Prostate gland (tissue), 2 donors: ENCODE measurements at places on chromosomes 13 and 19.

GRCh38 chr19:35383536-35383935 lies 12.7 kb downstream of the GPR42 start:
- DNase-seq: no peak

DNA sequence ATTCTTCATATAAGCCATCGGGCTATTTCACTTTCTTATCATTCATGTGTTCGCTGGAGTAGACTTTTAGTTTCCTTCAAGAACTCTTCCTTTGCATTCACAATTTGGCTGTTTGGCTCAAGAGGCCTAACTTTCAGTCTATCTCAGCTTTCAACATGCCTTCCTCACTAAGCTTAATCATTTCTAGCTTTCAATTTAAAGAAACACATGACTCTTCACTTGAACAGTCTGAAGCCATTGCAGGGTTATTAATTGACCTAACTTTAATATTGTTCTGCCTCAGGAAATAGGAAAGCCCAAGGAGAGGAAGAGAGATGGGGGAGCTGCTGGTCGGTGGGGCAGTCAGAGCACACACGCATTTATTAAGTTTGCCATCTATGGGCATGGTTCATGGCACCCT lies 158.1 kb downstream of the SUCLA2 start:
- DNase-seq: no peak

DNA sequence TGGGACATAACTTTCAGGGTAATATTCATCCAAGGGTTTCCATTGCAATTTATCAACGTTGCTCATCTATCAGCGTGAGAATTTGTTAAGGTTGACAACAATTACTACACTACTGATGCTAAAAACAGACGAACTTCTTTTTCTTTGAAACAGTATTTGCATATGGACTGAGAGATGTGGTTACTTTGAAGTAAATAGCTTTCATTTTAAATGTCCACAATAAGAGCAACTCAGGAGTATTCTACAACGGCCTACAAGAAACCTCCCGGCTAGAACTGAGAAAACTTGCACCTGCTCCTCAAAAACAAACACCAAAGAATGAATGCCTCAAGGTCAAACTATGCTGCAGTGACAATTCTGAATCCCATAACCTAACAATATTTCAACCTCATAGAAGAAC lies 238.4 kb downstream of the IRS2 start:
- DNase-seq: no peak

DNA sequence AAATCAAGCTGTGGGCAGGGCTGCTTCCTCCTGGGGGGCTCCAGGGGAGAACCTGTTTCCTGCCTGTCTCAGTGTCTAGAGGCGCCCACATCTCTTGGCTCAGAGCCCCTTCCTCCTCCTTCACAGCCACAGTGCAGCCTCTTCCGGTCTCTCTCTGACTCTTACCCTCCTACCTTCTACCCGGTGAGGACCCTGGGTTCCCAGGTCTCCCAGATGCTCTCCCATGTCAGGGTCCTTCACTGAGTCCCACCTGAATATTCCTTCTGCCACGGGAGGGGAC lies 153.1 kb downstream of the KDM4B start:
- DNase-seq: no peak

GRCh38 chr13:97875911-97876310 lies 77.6 kb upstream of the IPO5 start:
- DNase-seq: no peak

DNA sequence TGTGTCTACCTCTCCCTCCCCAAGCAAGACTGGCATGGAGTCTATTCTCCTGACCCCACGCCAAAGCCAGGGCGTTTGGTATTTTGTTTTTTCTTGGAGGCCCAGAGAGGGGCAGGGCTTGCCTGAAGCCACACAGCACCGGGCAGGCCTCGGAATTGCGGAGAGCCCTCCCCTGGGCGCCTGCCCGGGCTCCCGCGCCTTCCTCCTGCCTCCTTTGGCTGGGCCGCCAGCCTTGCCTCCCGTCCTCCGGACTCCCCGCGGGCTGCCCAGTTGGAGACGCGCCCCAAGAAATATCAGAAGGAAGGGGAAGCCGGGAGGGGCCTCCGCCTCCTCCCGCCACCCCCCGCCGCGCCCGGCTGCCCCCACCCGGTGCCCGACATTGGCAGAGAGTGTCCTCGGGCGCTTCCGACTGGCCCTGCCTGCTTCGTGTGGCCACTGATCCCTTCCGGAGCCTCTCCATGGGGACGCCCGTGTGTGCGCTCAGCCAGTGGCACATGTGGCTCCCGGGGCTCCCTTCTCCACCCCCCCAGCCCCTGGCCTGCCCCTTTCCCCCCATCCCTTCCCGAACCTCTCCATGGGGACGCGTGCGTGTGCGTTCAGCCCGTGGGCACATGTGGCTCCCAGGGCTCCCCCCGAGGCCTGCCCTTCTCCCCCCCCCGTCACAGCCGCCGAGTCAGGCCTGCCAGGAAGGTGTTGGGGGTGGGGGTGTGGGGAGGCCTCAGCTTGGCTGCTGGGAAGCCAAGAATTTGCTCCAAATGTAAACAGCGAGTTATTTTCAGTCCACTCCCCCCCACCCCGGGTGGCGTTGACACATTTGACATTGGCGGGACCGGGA lies 37.3 kb downstream of the NFIC start:
- DNase-seq: peak; percentile 88

DNA sequence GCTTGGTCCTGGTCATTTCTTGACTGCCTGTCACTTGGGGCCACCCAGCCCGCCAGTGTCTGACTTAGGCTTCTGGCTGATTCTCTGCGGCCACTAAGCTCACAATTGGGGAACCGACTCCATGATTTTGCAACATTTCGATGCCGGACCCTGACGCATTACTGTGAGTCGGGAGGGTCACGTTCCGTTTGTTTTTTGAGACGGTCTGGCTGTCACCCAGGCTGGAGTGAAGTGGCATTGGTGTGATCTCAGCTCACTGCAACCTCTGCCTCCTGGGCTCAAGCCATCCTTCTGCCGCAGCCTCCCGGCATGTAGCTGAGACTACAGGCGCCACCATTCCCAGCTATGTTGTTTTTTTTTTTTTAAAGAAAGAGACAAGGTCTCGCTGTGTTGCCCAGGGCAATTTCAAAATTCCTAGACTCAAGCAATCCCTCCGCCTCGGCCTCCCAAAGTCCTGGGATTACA lies 3.2 kb upstream of the ADAT3 start:
- no peak for DNase-seq

- no peak for DNase-seq
Observed at GRCh38 chr19:51480590-51480989, 2.3 kb downstream of the CEACAM18 start.

GRCh38 chr13:104984296-104984818 lies 1551.1 kb downstream of the EFNB2 start:
- no peak for DNase-seq

- no peak for DNase-seq
Observed at GRCh38 chr13:66559093-66559492, 671.0 kb downstream of the PCDH9 start.

- DNase-seq: no peak
Observed at GRCh38 chr13:100128373-100128772, 39.5 kb downstream of the PCCA start.

- no peak for DNase-seq
Observed at GRCh38 chr19:30046522-30046921, 104.5 kb downstream of the URI1 start.

- DNase-seq: no peak
Observed at GRCh38 chr19:33554821-33555220, 33.2 kb upstream of the PEPD start.

DNA sequence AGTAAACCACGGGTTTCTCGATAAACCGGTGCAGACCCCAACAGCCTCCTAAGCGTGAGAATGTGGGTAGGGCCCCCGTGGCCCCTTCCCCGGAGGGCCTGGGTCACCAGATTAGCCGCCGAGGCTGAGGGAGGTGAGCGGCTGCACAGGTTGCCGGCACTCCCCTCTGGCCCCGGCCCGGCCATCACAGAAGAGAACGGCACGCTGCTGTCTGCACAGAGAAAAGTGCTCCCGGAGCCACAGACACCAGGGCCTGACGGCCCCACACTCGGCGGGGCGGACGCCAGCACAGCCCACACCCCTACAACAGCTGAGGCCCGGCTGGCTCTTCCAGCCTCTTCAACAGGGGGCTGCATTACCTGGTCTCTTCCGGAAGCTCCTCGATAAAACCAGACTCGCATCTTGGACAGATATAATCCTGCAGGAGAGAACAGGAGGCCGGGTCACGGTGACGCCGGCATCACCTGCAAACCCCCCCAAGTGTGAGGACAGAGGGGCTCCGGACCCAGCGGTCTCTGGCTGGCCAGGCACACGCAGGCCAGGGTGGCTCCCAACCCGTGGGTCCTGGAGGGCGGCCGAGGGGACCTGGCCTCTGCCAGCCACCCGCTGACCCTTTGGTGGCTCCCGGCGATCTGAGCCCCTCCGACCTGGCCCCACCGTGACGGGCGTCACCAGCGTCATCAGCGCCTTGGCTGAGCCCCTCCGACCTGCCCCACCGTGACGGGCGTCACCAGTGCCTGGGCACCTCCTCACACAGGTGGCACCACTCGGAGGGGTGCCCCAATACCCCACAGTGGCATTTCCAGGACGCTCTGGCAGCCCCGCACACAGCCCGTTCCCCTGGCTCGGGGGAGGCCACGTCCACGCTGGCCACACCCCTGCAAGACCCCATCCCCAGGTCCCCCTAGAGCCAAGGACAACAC lies 10.3 kb downstream of the RNF126 start:
- DNase-seq: no peak

DNA sequence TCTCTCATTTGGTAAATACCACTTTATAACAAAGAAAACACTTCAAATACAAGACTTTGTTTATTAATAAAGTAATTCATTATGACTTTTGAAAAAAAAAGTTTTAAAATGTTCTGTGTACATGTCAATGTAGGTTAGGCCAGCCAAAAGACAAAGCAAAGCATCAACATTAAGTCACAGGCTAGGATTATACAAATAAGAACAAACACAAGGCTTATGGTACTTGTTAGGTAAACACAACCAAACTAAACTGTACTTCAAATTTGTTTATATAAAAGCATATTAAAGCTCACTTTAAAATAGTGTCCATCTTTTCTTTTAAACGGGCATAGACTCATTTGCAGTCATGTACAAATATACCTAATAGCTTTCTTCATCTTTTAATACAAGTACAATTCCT lies 86.6 kb downstream of the ZDHHC20 start:
- no peak for DNase-seq

DNA sequence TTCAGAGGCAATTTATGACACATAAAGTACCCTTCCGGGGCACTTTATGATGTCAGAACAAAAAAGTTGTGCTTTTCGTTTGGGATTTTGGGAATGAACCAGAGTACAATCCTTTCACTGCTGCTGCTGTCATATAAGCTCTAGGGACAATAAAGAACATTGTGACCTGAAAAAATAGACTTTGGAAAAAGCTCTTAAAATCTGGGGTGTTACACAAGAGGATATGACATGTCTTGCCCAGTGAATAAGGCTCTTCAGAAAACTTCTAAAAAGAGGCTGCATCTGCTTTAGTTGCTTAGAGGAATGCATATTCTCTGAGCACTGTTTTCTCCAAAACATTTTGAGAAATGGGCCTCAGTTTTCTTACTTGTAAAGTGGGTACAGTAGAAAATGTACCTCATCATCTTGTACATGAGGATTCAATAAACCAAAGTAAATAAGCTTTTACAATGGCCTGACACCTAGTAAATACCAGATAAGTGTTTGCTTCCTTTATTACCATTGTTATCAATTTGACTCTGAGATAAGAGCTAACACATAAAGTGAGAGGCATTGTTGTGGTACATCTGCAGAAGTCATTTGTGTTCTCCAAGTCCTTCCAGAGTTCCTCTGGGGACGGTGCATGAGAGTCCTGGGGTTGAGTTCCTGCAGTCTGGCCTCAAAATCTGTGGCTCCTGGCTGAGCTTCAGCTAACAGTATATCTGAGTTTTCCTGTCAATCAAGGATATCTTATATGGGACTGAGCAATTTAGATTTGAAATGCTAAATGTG lies 67.4 kb upstream of the EDNRB start:
- DNase-seq: no peak

DNA sequence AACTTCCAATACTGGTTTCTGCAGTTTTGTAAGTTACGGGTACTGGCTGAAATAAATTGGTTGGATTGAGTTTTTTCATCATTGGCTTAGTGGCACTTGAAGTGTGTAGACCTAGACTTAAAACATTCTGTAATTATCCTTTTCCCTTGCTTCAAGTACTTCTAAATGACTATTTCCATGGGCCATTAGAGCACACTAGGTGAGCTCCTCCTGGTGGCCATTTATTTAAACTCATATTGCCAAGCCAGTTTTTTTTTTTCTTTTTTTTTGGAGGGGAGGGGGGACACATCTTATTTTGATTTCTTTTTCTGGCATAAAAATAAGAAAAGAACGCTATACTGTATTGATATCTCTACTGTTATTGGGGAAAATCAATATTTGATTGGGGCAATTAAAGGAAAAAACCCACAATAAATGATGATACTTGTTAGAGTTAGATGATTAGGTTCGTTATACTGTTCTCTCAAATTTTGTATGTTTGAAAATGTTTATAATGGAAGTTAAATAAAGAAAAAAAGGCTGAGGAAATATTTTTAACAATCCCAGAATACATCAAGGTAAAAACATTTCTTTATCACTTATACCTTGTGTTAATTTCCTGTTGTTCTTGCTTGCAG lies 82.9 kb downstream of the PDS5B start:
- no peak for DNase-seq

- no peak for DNase-seq
Observed at GRCh38 chr19:4897146-4897545, 5.5 kb downstream of the ARRDC5 start.

GRCh38 chr19:16797876-16798275 lies 31.3 kb upstream of the SIN3B start:
- DNase-seq: no peak

GRCh38 chr13:43319617-43320444 lies 296.4 kb downstream of the DNAJC15 start:
- no peak for DNase-seq

DNA sequence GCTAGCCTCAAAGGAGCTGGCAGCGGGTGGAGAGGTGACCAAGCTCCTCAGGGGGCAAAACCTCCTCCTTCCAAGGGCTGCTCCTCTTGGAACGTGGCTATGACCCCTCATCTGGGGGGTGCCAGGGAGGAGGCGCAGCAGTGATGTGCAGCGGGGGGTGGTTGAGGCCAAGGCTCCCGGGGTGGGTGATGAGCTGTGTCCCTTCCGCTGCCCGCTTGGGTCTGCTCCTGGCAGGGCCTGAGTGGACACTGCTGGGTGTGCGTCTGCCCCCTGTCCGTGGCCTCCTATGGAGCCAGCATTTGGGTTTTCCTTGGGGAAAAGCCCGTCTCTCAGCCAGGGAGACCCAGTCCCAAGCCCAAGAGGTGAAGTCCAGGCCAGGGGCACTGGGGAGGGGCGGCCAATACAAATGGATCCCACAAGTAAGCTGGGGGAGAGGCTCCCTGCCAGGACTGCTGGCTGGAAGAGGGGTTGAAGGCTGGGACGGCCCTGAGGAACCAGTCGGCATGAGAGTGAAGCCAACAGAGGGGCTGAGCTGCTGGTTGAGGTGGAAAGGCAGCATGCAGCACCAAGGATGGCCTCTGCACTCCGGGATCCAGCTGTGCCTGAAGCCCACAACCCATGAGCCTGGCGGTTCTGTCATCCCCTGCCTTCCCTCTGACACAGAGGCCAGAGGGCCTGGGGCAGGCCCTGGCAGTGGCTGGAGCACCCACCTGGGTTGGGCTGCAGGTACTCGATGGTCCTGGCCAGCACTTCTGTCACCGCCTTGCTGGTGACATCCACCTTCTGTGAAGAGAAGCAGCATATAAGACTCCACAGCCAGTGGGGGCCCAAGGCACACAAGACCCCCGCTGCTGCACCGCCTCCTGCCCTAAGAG lies 22.7 kb downstream of the MPND start:
- no peak for DNase-seq
